ENCODE measurements at places on chromosomes 1 and 21. TPM values are rescaled to one million over a fixed set of nuclear protein-coding genes. Genes with fewer than 3 reads are reported as not detected.

DNAJC6 gene
- total RNA-seq = 2.4 TPM

ITGB3BP gene
- total RNA-seq = 17.6 TPM

C8B gene
- not detected for total RNA-seq

S1PR1 gene
- 164 TPM for total RNA-seq

CLCA4 gene
- not detected for total RNA-seq

TMPRSS15 gene
- not detected for total RNA-seq

FAM3B gene
- not detected for total RNA-seq

RGSL1 gene
- not detected for total RNA-seq

INAVA gene
- total RNA-seq = under 0.01 TPM

NR5A2 gene
- total RNA-seq = 35.0 TPM

SEMA4A gene
- 0.27 TPM for total RNA-seq

VWA5B1 gene
- not detected for total RNA-seq

PDZK1IP1 gene
- not detected for total RNA-seq

INTS7 gene
- total RNA-seq = 9.0 TPM

KANK4 gene
- total RNA-seq = not detected

F13B gene
- not detected for total RNA-seq

DDR2 gene
- total RNA-seq = 12.3 TPM

NUF2 gene
- 8.1 TPM for total RNA-seq

CTXND2 gene
- not detected for total RNA-seq

CHD5 gene
- 0.19 TPM for total RNA-seq

CYP4Z1 gene
- not detected for total RNA-seq

TTC22 gene
- not detected for total RNA-seq

PI4KB gene
- 37.5 TPM for total RNA-seq

CLIC6 gene
- total RNA-seq = not detected

AQP10 gene
- total RNA-seq = not detected

SYTL1 gene
- total RNA-seq = under 0.01 TPM

CRABP2 gene
- total RNA-seq = 0.09 TPM

LDLRAD2 gene
- total RNA-seq = under 0.01 TPM

RWDD3 gene
- total RNA-seq = 16.7 TPM

F5 gene
- total RNA-seq = not detected

SERTAD4 gene
- total RNA-seq = 1.4 TPM

AGT gene
- total RNA-seq = not detected

FMO4 gene
- total RNA-seq = 0.47 TPM

LMOD1 gene
- 1.2 TPM for total RNA-seq

TNN gene
- not detected for total RNA-seq

NGF gene
- 2.6 TPM for total RNA-seq

EPS8L3 gene
- not detected for total RNA-seq

CADM3 gene
- total RNA-seq = 8.9 TPM

TSNAX gene
- 33.0 TPM for total RNA-seq

ERI3 gene
- 40.4 TPM for total RNA-seq

SH2D5 gene
- total RNA-seq = 0.81 TPM

ORC1 gene
- total RNA-seq = 6.7 TPM

BMP8B gene
- total RNA-seq = 0.19 TPM

SYPL2 gene
- not detected for total RNA-seq
